Stimulated activated CD4-positive, alpha-beta T cell treated with anti-CD3 and anti-CD28 coated beads, Interleukin-1b, Interleukin-23, amount 100 ng/mL, for 1 hour (primary cell): ENCODE measurements at places on chromosomes 2 and 18.

DNA sequence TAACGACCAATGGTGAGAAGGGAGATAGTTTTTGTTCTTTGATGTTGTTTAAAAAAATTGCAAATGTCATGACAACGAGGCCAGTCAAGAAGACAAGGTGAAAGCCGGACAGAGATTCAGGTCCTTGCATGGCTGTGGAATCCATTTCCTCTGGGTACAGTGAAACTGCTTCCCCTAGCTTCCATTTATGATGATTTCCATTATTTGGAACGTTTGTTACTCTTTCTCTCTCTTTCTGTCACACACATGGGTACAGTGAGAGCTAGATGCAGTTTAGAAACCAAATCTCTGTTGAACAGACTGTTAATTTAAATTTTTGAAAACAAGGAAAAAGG is 57.4 kb upstream of the MSH2 start:
- no peak for DNase-seq

GRCh38 chr18:3753106-3753505 is 303.1 kb downstream of the TGIF1 start:
- no peak for DNase-seq

DNA sequence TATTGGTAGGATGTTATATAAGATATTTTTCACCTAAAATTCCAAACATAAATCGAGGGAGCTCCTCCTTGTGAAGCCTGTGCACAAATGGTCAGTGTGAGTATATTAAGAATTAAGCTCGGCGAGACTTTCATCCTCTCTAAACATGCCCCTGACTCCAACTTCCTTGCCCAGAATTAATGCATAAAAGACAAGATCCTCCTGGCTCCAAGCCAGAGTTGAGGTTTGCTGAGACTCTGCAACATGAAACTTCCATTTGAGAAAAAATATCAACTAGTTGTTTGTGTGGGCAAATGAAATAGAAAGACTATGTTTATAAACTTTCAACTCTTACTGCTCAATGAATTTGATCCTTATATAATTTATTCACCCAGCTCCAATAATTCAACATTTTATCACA is 68.1 kb downstream of the CCDC178 start:
- no peak for DNase-seq

- no peak for DNase-seq
Observed at GRCh38 chr2:62216616-62217015, 20.7 kb downstream of the B3GNT2 start.

DNA sequence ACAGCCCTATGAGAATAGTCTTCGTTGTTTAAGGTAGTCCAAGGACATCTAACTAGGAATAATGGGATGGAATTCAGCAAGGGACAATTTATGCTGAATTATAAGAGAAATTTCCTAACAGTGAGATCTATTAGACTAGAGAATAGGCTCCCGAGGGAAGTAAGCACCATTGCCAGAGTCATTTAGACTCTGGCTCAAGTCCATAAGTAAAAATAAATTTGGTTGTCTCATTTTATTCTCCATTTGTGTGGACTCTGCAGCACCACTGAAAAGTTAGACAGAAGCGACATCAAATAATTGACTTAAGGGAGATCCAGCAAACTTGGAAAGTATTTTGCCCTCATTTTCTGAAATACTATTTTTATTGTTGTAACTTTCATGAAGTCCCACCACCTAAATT is 129.3 kb upstream of the SMIM21 start:
- DNase-seq = no peak

DNA sequence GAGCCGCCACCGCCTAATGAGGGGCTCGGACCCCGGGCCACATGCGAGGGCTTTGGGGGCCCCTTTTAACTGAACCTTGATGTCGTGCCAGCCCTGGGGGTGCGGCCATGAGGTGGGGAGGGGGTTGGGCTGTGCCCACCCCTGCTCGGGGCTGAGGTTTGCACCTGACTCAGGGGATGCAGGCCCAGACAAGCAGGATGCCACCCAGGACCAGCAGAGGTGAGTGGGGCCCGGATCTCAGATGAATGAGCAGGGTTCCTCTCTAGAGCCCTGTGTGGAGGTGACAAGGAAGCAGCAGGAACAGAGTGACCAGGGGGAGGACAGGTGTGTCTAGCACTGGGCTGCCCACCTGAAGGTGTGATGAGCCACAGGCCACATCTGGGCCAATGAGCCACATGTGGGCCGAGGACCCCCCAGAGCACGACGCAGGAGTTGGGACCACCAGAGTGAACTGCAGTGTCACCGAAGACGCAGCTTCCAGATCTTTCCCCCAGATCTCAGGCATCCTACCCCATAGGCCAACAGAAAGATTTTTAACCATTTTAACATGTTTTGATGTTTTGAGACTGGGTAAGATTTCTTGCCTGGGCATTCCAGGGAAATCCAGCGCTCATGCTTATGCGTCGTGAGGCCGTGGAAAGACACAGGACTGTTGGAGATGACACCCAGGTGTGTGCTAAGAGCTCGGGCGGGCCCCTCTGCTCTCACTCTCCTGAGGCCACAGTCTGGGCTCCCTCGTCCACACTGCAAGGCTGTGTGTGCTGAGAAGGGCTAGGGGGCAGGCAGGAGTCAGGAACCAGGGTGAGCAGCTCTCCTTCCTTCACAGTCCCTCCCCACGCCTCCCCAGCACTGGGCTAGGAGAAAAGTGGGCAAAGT is 73.6 kb downstream of the DDX1 start:
- DNase-seq = no peak

- no peak for DNase-seq
Observed at GRCh38 chr2:15410884-15411283, 150.2 kb downstream of the NBAS start.

DNA sequence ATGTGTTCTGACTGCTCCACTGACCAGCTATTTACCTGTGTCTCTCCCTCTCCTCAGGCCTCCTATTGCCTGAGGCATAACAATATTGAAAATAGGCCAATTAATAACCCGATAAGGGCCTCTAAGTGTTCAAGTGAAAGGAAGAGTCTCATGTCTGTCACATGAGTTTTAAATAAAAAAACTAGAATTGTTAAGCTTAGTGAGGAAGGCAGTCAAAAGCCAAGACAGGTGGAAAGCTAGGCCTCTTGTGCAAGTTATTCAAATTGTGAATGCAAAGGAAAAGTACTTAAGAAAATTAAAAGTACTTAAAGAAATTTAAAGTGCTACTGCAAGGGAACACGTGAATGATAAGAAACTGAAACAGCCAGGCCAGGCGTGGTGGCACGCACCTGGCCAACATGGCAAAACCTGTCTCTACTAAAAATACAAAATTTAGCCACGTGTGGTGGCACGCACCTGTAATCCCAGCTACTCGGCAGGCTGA is 44.9 kb upstream of the TAF4B start:
- DNase-seq = no peak

DNA sequence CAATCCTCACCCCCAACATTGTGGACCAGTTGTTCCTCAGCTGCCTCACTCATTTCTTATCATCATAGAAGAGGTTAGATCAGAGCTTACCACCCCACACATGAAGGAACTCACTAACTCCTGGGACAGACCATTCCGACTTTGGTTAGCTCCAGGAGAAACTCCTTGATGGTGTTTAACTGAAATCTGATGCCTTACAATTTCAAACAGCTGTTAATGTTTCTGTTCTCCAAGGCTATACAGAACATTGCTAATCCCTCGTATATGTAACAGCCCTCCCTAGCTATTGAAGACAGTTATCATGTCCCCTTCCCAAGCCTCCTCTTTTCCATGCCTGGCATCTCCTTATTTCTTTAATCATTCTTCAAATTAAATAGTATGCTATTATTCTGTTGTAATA is 14.8 kb downstream of the ERBB4 start:
- no peak for DNase-seq

DNA sequence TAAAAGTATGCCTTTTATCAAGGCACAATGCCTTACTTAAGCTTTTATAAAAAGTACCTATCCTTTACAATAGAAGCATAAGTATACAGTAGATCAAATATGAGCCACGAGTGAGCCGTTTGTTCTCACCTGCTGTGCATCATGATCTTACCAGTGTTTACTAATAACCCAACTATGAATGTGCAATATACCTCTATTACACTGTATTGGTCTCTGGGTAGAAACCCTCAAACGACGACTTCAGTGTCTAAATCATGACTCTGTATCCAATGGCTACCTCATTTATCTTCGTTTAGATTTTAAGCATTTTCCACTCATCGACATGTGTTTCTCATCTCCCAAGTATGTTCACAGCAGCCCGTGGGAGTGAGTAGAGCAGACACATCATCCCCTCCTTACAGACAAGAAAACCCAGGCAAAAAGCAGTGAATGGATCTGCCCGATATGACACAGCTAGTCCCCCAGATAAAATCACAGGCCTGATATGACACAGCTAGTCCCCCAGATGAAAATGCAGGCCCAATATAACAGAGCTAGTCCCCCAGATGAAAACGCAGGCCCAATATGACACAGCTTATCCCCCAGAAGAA is 279.8 kb downstream of the TNS1 start:
- no peak for DNase-seq

- no peak for DNase-seq
Observed at GRCh38 chr18:76274468-76275289, 220.4 kb downstream of the ZNF516 start.

DNA sequence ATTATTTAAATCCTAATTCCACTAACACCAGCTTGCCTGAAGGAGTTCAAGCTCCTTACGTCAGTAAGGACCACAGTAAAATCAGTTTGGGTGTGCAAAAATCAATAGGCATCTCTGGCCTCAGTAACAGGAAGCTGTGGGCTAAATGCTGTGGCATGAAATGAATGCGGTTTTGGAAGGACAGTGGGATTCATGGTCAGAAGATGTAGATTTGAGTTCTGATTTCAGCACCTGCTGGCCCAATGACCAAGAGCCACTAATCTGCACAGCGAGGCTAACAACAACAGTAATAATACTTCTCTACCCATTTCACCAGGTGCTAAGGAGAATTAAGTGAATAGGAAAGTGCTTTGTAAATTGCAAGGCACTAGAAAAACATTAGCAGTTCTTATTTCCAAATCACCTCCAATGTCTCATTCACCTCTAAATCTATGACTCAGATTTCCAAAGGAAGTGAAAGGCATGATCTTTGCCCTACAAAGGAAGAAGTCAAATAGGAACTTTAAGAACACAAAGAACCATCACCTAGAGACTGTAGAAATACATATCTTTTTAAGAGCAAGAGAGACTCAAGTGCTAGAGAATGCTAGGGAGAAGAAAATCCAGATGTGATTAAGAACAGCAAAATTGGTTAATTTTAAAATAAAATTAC is 172.6 kb downstream of the ANKRD44 start:
- no peak for DNase-seq

GRCh38 chr18:74791501-74792194 is 194.0 kb downstream of the ZNF407 start:
- no peak for DNase-seq

DNA sequence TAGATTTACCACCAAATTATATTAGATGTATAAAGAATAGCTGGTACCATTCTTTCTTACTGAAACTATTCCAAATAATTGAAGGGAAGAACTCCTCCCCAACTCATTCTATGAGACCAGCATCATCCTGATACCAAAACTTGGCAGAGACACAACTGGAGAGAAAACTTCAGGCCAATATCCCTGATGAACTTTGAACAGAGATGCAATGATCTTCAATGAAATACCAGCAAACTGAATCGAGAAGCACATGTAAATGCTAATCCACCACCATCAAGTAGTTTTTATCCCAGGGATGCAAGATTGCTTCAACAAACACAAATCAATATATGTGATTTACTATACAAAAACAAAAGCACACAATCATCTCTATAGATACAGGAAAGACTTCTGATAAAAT is 329.8 kb downstream of the RDH14 start:
- no peak for DNase-seq

- no peak for DNase-seq
Observed at GRCh38 chr18:7221424-7222155, 9.3 kb upstream of the LRRC30 start.

GRCh38 chr2:43360137-43360536 is 133.7 kb upstream of the ZFP36L2 start:
- DNase-seq = no peak

GRCh38 chr18:46609048-46609447 is 48.0 kb downstream of the LOXHD1 start:
- no peak for DNase-seq

DNA sequence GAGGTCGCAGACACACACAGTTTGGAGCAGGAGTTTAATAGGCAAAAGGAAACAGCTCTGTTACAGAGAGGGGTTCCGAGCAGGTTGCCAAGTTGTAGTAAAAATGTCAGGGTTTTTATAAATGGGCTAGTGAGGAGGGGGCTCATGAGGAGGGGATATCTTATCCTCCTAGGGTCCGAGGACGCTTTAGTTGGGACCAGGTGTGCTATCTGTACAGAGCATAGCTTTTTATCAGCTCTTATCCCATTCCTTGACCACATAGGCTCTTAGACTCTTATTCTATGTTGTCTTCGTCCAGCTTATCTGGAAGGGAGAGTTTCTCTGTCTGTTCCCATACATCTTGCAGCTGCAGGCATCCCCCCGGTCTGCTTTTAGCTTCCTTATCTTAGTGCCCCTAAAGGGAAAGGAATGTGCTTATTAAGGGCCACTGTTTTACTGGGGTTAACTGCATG is 44.7 kb downstream of the PDK1 start:
- no peak for DNase-seq

DNA sequence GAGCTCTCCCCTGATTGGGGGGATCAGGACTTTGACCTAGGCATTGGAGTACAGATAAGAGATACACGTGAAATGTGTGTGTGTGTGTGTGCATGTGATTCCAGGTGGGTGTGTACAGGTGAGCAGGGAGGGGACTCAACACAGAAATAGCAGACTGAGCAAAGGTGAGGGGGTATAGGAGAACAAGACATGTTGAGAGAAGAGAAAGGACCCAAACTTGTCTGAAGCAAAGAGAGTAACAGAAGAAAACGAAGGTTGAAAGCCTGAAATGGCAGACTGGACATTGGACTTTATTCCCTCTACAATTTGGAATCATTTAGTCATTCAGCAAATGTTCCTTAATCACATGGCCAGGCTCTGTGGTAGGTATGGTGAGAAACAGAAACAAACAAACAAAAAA is 23.3 kb downstream of the MRO start:
- DNase-seq = no peak

DNA sequence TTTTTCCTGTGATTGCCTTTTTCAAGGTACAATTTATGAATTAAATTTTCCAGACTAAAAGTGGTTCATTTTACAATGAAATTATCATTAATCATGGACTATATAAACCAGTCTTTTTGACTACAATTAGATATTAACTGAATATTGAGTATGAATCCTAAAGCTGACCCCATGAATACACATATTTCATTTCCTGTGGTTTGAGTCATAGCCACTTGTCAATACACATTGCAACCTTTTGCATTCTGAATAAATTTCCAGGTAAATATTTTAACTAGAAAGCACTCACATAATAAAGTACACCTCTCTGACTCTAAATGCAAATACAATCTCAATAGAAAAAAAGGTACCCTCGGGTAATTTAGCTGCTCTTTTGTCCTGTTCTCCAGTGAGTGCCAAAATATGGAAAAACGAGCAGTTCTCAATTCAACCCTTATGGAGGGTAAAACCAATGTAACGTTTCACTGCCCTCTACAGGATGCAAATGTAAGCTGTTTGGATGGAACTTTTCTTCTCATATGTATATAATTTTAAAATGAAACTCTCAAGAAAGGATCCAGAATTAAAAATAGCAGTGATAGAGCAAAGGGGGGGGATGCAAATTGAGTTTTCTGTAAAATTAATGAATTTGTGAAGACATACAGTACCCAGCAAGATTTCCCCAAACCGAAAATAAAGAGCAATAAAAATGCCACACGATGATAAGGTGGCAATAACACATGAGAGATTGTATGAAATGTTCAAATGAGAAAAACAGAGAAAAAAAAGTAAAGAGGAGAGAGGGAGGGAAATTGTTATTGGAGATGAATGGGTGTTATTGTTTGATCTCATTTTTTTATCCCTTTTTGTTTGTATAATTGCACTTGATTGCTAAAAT is 1795.7 kb upstream of the PIK3C3 start:
- no peak for DNase-seq

GRCh38 chr18:79071037-79071436 is 1.8 kb downstream of the ATP9B start:
- DNase-seq = no peak
